ENCODE measurements at places on chromosomes 5 and 9.
A peak's percentile ranks its signal among the peaks of the same experiment; 100 is the strongest.

GRCh38 chr9:92717201-92718085 is 47.2 kb downstream of the BICD2 start:
- DNase-seq = no peak

GRCh38 chr5:122447072-122447471 is 135.0 kb downstream of the SNCAIP start:
- no peak for DNase-seq

GRCh38 chr9:116555556-116556155 is 131.4 kb upstream of the TRIM32 start:
- no peak for DNase-seq

DNA sequence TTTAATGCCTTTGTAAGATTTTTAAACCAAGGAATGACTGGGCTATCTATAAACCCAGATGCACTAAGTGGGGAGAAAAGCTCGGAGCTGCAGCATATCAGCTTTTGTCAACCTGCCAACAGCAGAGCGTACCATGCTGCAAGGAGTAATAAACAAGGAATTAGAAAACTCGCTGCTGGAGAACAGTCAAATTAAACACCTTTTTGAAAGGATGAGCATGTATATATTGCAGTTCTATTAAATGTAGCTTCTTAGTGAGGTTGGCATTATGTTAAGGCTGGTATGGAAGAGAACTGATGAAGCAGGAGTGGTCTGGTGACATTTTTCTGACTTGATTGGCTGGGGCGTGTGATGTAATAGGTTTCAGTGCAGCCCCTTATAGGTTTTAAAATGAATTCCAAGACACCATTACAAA is 74.7 kb downstream of the PIK3R1 start:
- peak; percentile 41 for DNase-seq

DNA sequence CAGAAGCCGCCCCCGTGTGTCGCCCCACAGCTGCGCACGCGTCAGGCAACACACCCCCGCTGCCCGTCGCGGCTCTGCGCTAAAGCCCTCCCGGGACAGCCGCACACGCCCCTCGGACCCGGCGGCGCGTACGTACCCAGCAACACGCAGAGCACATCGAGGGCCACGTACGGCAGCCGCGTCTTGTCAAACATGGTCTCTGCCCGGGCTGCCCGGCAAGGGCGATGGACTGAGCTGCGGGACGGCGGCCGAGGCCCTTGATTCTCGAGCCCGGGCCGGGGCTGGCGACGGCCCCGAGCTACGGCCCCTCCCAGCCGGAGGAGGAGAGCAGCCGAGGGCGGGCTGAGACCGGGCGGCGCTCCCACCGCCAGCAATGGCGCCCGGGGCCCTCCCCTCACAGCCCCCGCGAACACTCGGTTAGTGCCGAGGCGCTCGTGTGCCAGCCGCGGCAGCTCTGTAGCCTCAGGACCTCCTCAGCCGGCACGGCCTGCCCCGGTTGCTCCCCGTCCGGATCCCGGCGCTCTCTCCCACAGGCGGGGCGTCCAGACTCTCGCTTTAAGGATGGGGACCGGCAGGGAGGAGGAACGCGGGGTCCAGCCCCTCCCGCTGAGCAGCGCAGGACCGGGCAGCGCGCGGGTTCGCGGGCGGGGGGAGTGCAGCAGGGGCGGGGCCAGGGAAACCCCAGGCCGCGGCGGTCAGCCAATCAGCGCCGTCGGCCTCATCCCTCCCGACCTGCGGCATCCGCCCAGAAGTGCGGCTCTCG is at the start of gene PLPP1:
Gene PLPP1 (minus strand): TSS at position 529 of the 763 bp plus-strand sequence. CDS start 335 bp downstream, at position 194.
- peak; percentile 93 for DNase-seq

- no peak for DNase-seq
Observed at GRCh38 chr5:31581498-31582099, 49.5 kb downstream of the C5orf22 start.

- no peak for DNase-seq
Observed at GRCh38 chr9:124624735-124624992, 117.5 kb upstream of the NR5A1 start.

- no peak for DNase-seq
Observed at GRCh38 chr5:165000479-165001190, 1495.2 kb downstream of the MAT2B start.

- DNase-seq = no peak
Observed at GRCh38 chr9:127049581-127049980, 72.9 kb downstream of the ANGPTL2 start.

DNA sequence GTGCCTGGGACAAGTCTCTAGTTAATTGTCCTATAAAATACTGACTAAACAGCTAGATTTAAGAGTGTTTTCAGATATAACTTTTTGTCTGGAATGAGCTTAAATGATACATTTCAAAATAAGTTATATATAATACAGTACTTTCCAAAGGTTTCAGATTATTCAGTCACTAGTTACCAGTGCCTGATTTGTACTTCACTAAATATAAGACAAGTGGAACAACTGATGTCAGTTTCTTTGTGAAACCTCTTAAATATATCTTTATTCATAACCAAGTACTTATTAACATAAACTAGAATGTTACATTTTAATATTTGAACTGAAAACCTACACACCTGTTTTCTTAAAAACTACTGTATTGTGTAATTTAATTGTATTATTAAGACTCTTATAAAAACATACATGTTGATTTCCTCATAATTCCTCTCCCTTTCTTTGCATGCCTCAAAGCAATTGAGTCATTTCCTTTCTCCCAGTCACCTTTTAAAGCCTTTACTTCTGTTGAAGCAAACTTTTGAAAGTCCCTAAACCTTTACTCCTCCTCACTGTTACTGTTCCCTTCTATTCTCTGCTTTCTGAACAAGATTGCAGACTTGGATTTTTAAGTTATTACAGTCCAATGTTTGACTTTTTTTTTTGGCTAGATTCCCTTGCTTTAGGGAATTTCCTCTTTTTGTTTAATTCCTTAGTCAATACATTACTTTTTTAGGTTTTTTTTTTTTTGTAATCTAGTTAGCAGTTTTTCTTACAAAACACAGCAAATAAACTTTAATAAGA is 8.7 kb upstream of the SEMA6A start:
- DNase-seq = no peak

- DNase-seq = no peak
Observed at GRCh38 chr5:17204133-17204489, 13.3 kb upstream of the BASP1 start.

DNA sequence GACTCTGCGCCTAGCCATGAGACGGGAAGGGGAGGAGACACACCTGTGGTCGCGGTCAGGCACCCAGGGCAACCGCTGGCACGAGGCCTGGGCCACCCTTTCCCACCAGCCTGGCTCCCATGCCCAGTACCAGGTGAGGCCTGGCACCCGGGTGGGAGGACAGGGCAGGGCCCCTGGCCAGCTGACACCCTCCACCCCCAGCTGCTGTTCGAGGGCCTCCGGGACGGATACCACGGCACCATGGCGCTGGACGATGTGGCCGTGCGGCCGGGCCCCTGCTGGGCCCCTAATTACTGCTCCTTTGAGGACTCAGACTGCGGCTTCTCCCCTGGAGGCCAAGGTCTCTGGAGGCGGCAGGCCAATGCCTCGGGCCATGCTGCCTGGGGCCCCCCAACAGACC is 5.0 kb downstream of the MAMDC4 start:
- no peak for DNase-seq

GRCh38 chr5:179727106-179727505 is 5.5 kb upstream of the MAML1 start:
- no peak for DNase-seq

DNA sequence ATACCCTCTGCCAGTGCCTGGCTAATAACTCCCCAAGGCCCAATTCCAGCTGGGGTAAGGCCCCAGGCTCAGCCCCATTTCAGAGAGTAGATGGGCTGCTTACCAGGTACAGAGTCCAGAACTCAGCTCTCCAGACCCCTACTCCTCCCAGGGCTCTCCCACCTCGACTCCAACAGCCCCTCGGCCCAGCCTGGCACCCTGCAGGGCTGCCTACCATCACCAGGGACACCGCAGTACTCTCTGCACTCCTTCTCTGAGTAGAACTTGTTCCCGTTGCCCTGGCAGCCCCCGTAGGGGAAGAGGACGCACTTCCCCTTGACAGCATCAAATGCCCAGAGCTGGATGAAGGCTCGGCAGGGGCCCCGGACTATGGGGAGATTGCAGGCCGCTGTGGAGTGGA is 17.4 kb downstream of the AMBP start:
- no peak for DNase-seq

DNA sequence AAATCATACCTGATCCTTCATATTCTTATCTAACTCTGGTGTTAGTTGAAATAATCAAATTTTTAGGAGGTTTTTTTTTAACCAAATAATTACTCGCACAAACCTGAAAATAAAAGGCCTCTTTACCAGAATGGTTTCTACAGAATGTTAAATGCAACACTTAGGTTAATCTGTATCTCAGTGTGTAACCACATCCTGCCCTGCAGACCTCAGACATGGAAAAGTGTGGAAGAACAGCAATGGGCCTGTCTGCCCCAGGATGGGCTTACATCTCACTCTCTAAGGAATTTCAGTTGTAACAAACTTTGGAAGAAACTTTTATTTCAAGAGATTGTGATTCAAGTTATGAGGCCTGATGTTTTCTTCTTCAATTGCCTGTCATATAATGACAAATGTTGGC is 32.5 kb upstream of the MIER3 start:
- DNase-seq = no peak

GRCh38 chr5:140855772-140856674 is at the start of gene PCDHA10:
PCDHA10 (plus strand) TSS chr5:140855897; CDS start chr5:140856049, 152 bp downstream.
- no peak for DNase-seq

DNA sequence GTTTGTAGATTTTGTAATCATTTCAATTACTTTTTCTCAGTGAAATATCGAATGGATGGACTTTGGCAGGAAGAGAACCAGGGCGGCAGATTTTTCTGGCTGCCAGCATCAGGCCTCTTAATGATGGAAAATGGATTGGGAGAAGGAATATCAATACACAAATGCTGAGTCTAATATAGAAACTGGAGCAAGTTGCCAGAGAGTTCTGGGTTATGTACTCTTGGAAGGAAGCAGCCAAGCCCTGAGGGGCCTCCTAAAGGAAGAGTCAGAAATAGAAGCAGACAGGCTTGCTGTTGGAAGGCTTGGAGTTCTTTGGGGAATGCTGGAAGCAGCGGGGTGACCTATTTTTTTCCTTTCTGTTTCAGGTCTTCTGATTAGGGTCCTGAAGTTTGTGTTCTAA is 428.6 kb downstream of the DMAC1 start:
- DNase-seq = no peak

DNA sequence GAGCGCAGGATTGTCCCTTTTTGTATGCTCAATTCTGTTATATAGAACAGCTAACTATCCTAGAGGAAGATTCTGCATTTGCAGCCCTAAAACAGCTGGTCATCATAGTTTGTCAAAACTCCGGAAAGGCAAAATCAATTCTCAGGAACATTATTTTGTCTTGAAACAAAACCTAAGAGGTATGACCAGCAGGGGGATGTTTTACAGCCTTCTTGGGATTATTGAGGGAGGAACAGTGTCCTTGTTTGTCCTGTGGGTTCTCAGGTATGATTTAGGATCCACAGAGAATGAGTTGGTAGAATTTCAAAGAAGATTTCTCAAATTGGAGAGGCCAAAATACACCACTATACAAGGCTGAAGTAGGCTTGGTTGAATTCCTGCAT is 136.4 kb downstream of the ZSWIM6 start:
- DNase-seq = no peak

DNA sequence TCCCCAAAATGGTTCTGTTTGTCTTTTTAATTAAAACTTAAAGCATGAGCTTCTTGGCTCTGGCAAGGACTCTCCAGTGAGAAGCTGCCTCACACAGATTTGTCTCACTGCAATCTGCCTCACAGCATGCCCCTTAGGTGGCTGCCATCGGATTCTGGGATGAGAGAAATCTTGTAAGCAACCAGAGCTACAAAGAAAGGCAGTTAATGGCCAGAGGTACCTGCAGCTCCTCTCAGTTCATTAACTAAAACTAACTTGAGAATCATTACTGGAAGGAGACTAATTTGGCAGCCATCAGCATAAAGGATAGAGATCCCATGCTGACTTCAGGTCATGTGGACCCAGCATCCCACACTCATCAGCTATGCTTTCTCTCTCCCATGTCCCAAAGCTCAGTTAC is 220.6 kb upstream of the DMAC1 start:
- DNase-seq = no peak

GRCh38 chr5:151550146-151550545 is 41.0 kb downstream of the FAT2 start:
- no peak for DNase-seq

DNA sequence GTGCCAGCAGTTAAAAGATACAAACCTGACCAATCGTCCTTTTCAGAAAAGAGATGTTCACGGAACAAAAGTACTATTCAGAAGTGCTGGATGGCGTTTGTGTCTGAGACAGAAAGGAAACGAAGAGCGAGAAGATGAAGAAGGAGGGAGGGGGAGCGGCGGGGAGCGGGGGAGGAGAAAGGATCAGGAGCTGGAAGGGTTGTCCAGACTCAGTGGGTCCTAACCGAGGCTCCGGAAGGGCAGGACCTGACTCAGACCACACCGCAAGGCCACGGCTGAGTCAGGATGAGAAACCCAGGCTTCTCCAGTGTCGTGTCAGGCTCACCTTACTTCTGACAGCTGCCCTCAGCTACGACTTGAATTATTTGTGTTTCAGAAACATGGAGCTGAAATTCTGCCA is 46.2 kb downstream of the PAX5 start:
- DNase-seq = no peak

DNA sequence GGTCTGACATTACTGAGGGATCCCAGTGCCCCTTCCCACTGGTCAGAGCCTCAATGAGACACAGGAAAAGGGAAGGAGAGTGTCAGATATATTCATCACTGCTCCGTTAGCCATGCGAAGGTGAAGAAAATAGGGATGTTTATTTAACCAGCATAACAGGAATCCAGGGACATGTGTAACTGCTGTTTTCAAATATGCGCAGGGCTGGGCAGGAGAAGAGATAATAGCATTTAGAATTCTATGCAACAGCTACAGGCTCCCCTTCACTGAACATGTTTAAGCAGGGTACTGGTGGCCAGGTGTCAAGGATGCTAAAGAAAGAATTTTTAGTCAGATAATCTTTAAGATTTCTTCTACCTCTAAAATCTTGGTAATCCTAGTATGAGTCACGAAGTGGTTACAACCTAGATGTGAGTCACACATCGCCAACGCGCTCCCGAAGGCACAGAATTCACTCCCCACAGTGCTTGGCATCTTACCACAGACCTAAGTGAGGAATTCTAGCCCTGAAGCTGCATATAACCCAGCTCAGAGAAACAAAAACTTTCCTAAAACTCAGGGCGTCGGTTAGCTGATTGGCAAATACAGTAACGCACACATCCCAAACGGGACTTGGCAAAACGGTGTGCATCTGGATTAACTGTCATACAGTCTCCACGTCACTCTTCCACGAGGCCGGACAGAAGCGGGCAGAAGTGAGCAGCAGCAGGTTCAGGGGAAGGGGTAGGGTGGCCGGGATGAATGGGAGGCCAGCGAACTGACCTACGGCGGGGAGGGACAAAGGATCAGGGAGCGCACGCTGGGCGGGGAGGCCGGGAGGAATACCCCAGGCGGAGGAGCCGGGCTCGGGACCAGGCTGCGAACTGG is 1.1 kb downstream of the CTNNAL1 start:
- peak; percentile 35 for DNase-seq

DNA sequence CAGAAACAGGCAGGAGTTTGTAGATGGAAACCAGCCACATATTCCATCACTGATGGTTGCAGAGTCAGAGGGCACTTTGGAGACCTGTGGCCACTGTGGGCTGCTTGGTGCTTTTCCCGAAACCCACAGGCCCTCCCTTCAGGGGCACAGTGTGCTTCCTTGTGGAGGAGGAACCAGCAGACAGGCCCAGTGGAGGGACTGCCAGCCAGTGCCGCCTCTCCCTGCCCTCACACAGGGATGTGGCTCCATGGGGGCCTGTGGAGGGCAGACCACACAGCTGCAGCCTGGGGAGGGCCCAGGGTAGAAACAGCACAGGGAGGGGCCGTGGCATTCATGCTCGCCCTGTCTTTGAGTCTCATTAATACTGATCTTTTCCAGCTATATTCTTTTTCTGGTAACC is 35.2 kb downstream of the CEP72 start:
- DNase-seq = no peak

- no peak for DNase-seq
Observed at GRCh38 chr5:67081261-67081660, 115.3 kb downstream of the CD180 start.

Data from heart right ventricle (tissue), 16 donors.